ENCODE measurements at places on chromosomes 3 and 15. TPM values are rescaled to one million over a fixed set of nuclear protein-coding genes. Genes with fewer than 3 reads are reported as not detected.

PARP15 gene
- 0.22 TPM for total RNA-seq

WNT7A gene
- 1.7 TPM for total RNA-seq

TICRR gene
- 2.8 TPM for total RNA-seq

TAGLN3 gene
- total RNA-seq, result 7.9 TPM

MRPL47 gene
- 45.9 TPM for total RNA-seq

MYO9A gene
- 25.1 TPM for total RNA-seq

FRMD5 gene
- total RNA-seq, result 17.0 TPM

ATP13A5 gene
- total RNA-seq, result not detected

TTLL13 gene
- total RNA-seq, result 0.14 TPM

P2RY13 gene
- not detected for total RNA-seq

- peak; percentile 44 for DNase-seq
Measured at GRCh38 chr3:149655826-149656574, 1.8 kb downstream of the WWTR1 start.

DNA sequence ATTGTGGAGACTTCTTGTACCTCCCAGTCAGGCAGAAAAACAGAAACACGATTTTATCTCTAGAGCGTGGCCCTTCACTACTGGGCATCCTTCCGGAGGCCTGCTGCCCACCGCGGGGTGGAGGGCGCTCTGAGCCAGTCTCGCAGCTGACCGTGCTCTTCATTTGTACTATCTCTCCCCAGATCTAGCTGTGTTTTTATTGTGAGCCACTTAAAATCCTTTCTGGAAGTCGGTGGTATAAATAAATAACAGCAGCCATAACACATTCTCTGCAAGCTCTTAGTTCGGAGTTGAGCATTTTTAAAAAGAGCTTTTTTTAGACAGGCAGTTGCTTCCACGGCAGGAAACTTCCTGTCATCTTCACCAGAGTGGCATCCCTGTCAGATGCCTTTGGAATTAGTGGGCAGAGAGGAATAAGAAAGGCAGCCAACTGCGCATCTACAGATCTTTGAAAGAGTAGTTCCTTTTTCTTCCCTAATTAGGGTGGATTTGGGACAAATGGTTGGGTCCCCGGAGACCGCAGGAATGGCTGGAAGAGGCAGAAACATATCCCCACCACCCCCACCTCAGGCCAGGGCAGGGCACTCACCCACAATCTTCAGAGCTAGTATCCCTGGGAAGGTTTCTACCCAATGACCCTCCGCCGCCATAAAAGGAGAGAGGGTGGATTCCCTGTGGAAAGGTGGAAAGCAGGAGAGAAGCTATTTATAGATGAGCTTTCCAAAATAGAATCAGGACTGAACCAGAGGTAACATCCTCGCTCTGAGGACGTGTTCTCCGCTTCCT lies 91.1 kb downstream of the TOP2B start:
- DNase-seq, result peak; percentile 67

- no peak for DNase-seq
Measured at GRCh38 chr15:33730815-33731214, 237.5 kb upstream of the CHRM5 start.

- DNase-seq, result no peak
Measured at GRCh38 chr3:28982906-28983305, 298.0 kb upstream of the RBMS3 start.

- DNase-seq, result peak; percentile 2
Measured at GRCh38 chr3:113439606-113440005, 1.7 kb downstream of the CFAP44 start.

DNA sequence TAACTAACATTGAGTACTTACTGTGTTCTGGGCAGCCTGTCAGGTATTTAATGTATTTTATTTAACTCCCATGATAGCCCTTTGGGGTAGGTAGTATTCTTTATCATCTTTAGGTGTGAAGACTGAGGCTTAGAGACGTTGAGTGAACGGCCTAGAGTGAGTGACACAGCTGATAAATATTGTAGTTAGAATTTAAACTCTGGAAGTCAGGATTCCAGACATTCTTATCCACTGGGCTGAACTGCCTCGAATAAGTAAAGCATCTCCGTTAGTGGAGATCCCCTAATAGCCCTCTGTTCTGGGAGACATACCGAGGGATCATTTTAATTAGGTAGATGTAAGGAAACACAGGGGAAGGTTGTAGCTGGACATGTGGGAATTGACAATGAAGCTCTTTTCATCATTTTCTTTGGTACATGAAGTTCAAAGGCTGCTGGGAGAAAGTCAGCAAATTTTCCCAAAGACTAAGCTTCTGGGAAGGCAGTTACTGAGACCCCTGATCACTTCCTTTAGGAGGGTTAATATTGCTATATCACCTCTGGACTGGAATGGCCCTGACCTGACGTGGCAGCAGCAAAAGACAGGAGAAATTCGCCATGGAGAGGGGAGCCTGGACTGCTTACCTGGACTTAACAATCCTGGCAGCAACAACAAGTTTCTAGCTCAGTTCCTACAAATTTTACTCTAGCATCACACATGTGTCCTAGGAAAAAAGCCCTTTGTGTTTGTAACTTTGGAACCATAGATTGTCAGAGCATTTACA lies 11.7 kb upstream of the PDCD6IP start:
- DNase-seq, result peak; percentile 23

DNA sequence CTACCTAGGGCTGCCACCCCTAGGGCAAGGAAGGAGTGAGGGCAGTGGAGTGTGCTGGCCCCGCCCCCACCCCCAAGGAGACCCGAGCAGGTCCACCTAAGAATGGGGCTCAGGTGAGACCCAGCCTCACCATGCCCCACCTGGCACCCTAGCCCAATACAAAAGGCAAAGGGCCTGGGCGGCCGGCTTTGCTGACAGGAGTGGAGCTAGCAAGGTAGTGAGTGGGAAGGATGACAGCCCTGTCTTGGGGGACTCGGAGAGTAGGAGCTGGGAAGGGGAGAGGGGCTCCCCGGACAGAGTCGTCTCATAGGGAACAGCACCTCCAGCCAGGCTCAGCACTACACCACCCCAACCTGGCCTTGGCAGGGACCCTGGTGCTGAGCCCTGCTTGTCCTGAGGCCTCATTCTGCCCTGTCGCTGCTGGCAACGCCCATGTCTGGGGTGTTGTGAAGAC lies 12.1 kb downstream of the C15orf39 start:
- no peak for DNase-seq

- no peak for DNase-seq
Measured at GRCh38 chr15:73882761-73883419, 9.5 kb downstream of the TBC1D21 start.

- DNase-seq, result peak; percentile 39
Measured at GRCh38 chr15:58918239-58918638, 15.2 kb downstream of the SLTM start.

DNA sequence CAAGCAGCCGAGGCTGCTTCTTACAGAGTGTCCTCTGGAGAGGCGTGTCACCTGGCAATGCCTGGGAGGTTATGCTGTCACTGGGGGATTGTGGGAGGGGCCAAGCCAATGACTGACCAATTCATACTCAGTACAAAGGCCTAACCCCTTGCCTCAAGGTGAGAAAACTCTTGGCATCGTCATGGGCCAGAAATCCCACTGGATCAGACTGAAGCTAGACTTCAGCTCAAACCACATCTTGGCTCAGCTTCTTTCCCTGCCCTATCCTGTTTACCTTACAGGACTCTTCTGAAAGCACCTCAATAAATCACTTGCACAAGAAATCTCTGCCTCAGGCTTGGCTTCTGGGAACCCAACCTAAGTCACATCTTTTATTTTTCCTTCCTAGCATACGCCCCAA lies 9.5 kb downstream of the ANAPC13 start:
- DNase-seq, result peak; percentile 79

DNA sequence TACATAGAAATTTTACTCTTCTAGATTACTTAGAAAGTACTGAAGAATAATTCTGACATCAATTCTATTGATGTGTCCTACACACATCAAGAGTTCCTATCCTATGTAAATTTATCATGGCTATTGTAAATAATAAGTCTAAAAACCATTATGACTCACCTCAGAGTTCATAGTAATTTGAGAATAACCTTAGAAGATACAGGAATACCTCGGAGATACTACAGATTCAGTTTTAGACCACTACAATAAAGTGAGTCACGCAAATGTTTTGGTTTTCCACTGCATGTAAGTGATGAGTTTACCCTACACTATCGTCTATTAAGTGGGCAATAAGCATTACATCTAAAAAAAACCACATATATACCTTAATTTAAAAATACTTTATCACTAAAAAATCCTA lies 74.8 kb downstream of the NR1I2 start:
- peak; percentile 15 for DNase-seq

- no peak for DNase-seq
Measured at GRCh38 chr3:47011371-47011770, 31.9 kb downstream of the NBEAL2 start.

- DNase-seq, result no peak
Measured at GRCh38 chr15:60975218-60975617, 253.9 kb downstream of the RORA start.

GRCh38 chr3:170383567-170383966 lies 26.1 kb downstream of the SKIL start:
- DNase-seq, result peak; percentile 52

DNA sequence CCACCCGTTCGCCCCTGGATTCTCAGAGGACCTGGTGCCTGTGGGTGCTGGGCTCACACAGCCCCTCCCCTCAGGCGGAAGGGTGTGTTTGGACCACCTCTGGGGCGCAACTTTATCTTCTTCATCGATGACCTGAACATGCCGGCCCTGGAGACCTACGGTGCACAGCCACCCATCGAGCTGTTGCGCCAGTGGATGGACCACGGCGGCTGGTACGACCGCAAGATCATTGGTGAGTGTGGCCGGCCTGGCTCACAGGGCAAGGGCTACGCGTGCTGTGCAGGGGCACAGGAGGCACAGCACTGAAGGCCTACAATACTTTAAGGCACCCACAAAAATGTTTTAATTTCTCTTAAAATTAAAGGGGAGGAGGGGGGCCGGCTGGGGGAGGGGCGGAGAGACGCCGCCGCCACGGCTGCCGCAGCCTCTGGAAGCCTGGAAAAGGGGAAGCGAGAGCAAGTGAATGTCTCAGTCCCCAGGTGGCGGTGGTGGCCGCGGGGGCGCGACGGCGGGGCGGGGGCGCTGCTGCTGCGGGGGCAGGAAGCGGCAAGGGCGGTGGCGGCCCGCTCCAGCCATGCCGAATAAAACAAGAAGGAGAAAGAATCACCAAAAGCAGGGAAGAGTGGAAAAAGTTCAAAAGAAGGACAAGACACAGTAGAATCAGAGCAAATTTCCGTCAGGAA lies 56.8 kb downstream of the DNAH1 start:
- DNase-seq, result no peak

GRCh38 chr3:159249472-159250174 lies 447.8 kb downstream of the MFSD1 start:
- no peak for DNase-seq

DNA sequence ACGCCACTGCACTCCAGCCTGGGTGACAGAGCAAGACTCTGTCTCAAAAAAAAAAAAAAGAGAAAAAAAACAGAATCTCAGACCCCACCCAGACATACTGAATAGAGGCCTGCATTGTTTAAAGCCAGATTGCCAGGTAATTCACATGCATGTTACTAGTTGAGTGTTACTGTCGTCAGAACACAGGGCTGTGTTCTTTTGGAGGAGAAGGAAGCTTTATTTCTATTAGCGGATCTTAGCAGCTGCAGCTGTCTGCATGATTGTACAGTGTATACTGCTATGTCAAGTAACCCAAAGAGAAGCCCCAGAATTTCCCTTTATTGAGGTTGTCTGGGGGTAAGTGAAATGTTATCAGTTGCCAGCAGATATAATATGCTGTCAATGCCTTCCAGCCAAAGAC lies 496.6 kb upstream of the NAALADL2 start:
- no peak for DNase-seq

DNA sequence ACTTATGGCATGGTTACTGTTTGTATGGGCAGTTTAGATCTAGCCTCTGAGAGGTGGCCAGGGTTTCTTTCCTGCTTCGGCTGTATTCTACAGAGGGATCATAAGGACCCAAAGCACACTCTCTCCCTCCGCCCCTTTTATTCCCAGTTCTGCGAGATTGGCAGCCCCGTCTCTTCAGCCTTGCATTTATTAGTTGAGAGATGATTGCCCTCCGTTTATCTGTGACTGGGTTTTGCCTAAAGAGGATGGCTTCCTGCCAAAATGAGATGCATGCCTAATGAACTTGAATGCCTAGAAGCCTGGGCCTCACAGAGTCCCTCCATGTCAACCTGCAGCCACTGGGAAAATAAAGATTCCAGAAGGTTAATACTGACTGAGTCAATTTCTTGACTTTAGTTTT lies 97.1 kb upstream of the CHL1 start:
- DNase-seq, result no peak

- DNase-seq, result no peak
Measured at GRCh38 chr3:66426135-66426534, 74.7 kb downstream of the LRIG1 start.

- no peak for DNase-seq
Measured at GRCh38 chr3:152232679-152233078, 36.0 kb upstream of the MBNL1 start.

GRCh38 chr3:134232151-134232550 lies 18.5 kb downstream of the RYK start:
- DNase-seq, result peak; percentile 46

DNA sequence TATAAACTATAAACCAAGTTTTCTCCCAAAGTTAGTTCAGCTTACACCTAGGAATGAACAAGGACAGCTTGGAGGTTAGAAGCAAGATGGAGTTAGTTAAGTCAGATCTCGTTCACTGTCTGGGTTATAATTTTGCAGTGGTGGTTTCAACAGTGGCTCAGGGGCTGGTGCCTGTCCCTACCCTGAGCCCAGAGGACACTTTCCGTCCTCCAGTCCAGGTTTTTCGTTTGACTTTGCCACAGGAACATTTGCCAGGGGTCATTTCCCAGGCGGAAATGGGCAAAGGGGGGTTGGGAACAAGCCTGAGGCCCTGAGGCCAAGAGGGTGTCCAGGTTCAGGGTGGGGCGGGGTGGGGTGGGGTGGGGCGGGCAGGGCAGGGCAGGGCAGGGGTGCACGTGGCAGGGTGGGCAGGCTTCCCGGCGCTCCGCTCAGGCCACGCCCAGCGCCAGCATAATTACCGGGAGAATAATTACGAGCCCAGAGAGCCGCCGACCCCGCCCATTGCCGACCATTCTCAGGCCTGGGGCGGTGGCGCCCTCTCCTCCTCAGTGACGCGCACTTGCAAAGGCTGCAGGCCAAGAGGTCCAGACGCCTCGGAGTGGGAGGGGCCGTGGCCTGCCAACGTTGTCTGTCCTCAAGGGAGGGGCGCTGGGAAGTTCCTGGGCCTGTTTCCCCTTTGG lies 70.4 kb downstream of the KLF13 start:
- DNase-seq, result peak; percentile 51

DNA sequence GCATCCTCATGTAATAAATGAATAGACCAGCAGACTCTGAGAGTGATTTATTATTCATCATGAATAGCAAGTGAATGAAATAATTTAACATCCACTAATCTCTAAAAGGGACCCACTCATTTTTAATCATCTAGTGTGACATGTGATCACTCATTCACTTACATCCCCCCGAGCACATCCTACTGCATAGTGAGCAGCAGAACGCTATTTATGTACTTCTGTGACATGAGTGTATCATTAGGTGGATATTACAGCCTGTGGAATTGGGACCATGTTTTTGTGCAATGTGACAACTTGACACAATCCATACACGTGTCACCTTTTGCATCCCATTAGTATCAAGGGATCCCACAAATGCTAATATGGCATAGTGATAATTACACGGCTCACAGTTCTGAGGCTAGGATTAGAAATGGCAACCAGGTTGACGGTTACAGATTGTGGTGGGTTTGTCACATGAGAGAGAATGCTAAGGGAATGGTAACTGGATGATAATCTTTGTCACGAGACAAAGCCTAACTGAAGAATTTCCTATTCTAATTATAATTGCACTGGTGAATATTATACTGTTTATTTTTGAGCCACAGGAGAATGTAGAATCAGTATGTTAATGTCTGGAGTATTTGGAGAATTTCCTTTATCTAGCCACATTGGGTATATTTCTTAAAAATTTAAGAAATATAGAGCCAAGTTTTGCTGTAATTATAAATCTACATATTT lies 595.2 kb upstream of the TBL1XR1 start:
- peak; percentile 63 for DNase-seq

Data from astrocyte (in vitro differentiated cells and primary cell).